Body of pancreas (tissue), 4 donors: ENCODE measurements at places on chromosomes 4 and X. TPM values are rescaled to one million over a fixed set of nuclear protein-coding genes. Genes with fewer than 3 reads are reported as not detected.

The ODAPH gene
- not detected for total RNA-seq

The CCDC110 gene
- total RNA-seq, result 15.3 TPM

The NDNF gene
- 0.66 TPM for total RNA-seq

The PRSS12 gene
- 15.8 TPM for total RNA-seq

The GABRB1 gene
- total RNA-seq, result not detected

The SH2D1A gene
- not detected for total RNA-seq

The ZC4H2 gene
- 6.2 TPM for total RNA-seq

DNA sequence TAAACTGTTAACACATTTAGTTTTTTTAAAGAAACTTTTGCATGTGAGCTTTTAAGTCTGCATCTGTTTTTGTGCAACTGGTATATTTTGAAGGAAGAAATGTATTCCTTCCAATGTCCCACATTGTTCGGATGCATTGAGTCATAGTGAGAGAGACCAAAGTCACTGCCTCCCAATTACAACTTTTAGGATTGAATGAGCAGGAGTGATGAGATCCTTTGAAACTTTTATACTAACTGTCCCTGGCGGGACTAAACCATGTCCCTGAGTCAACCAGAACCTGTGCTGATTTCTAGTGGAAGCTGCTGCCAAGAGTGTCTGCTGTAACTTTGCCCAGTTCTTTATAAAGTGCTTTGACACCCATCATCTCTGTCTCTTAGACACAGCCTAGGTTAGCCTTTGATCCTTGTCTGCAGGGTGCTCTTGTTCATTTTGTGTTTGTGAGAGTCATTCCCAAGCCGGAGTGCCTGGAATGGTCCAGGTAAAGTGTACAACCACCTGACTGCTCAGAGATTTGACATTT lies 122.7 kb downstream of the ZNF518B start:
- no peak overlapping the region for H3K4me3 ChIP-seq
- H3K27ac ChIP-seq, result no peak overlapping the region
- no peaks in the 10 kb centered on the region for H3K36me3 ChIP-seq

- no peak for DNase-seq
- no peaks in the 10 kb centered on the region for H3K36me3 ChIP-seq
- no peak overlapping the region for H3K4me3 ChIP-seq
- no peaks in the 10 kb centered on the region for H3K27me3 ChIP-seq
These were observed 201.9 kb upstream of the MAMLD1 start for GRCh38 chrX:150161193-150161592.

DNA sequence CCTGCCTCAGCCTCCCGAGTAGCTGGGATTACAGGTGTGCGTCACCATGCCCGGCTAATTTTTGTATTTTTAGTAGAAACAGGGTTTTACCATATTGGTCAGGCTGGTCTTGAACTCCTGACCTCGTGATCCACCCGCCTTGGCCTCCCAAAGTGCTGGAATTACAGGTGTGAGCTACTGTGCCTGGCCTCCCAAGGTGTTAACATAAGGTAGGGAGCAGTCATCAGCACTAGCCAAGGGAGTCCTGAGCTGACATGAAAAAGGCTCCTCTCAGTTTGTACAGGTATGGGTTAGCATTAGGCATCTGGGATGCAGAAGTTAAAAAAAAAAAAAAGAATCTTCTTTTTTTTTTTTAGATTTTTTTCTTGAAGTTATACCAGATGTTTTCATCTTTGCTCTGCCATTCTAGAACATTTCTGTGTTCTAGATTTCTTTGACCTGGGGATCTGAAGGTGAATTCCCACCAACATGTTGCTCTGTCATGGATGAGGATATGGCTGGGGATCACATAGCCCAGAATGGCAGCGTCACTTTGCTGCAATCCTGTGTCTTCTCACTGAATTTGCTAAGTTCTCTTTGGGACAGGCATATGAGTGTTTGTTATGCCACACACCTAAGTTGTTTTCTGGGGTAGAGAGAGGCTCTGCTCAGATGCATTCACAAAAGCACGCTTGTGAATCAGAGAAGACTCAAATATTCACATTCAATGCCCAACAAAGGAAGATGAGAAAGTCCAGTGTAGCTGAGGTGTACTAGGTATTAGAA lies 24.4 kb upstream of the PLA2G12A start:
- H3K27me3 ChIP-seq, result no peaks in the 10 kb centered on the region
- H3K36me3 ChIP-seq, result no peaks in the 10 kb centered on the region
- no peak overlapping the region for H3K4me3 ChIP-seq
- DNase-seq, result no peak

GRCh38 chrX:111102636-111103035 lies 6.6 kb downstream of the PAK3 start:
- no peaks in the 10 kb centered on the region for H3K36me3 ChIP-seq
- no peaks in the 10 kb centered on the region for H3K27me3 ChIP-seq
- H3K27ac ChIP-seq, result no peak overlapping the region
- no peak for DNase-seq

DNA sequence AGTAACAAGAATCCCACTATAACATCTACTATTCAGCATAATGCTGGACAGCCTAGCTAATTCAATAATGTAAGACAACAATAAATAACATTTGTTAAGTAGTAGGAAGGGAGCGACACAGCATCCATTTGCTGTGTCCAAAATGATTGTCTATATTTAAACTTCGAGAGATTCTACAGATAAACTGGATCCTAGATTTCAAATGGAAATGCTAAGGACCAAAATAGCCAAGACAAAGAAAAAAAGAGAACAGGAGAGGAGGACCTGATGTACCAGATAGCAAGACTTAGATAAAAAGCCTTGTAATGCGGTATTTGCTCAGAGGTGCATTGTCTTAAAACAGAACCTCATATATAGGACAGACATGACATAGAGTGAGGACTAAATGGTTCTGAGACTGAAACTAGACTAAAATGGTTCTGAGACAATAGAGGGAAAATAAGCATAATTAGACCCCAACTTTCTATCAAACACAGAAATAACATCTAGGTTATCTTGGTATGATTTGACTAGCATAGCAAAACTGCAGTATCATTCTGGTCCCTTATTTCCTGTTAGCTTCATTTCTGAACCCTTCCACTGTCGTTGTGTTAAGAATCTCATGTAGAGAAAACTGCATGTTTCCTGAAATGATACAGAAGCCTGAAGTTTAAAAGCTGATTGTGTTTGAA lies 3.8 kb downstream of the HPGDS start:
- no peaks in the 10 kb centered on the region for H3K4me1 ChIP-seq
- no peak overlapping the region for H3K27ac ChIP-seq
- no peak overlapping the region for H3K4me3 ChIP-seq

- no peak overlapping the region for H3K27ac ChIP-seq
- no peaks in the 10 kb centered on the region for H3K36me3 ChIP-seq
- DNase-seq, result no peak
- no peaks in the 10 kb centered on the region for H3K27me3 ChIP-seq
- H3K4me1 ChIP-seq, result no peaks in the 10 kb centered on the region
- no peak overlapping the region for H3K4me3 ChIP-seq
These were observed 10.6 kb downstream of the ABCD1 start for GRCh38 chrX:153735274-153735673.

DNA sequence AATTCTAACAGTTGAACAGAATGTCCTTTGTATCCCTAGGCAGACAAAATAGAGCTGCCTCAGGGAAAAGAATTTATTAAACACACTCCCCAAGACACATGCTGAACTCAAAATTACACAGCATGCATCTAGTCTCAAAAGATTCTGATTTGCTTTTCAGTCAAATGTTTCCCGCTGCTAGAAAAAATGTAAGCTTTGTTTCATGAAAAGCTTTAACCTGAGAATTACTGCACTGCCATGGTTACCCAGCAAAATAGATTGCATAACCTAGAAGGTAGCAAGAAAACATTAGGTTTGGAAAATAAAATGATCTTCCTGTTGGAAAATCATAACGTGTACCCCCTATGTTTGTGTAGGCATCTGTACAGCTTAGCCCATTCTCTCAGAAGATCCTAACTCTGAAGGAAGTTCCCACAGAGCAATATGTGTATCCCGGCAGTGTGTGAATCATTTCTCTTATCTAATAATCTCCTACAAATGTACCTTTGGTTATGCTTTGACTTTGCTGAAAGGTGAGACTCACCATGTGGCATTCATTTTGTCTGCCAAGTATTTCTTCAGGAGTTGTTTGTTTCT lies 646.9 kb downstream of the STPG2 start:
- DNase-seq, result no peak
- H3K4me1 ChIP-seq, result no peaks in the 10 kb centered on the region
- no peaks in the 10 kb centered on the region for H3K36me3 ChIP-seq
- H3K27me3 ChIP-seq, result no peaks in the 10 kb centered on the region
- no peak overlapping the region for H3K4me3 ChIP-seq

DNA sequence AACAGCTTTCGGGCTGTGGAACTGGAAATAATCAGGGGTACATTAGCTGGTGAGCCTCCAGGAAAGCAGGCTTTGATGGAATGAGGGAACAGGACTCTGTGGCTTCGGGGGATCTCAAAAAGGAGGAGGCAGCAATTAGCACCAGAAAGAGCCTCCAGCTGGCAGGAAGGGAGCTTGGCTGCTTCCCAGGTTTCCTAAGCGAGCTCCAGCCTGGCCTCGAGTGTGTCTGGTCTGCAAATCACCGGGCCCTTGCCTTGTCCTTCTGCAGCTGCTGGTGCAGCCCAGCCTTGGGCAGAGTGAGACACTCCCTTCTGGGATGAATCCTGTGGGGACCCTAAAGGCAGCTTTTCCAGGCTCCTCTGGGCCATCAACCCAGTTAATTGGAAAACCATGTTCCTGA lies 10.7 kb upstream of the PDHA1 start:
- DNase-seq, result no peak
- no peak overlapping the region for H3K4me3 ChIP-seq
- H3K27ac ChIP-seq, result no peak overlapping the region
- H3K27me3 ChIP-seq, result no peaks in the 10 kb centered on the region
- no peaks in the 10 kb centered on the region for H3K4me1 ChIP-seq
- H3K36me3 ChIP-seq, result no peaks in the 10 kb centered on the region

DNA sequence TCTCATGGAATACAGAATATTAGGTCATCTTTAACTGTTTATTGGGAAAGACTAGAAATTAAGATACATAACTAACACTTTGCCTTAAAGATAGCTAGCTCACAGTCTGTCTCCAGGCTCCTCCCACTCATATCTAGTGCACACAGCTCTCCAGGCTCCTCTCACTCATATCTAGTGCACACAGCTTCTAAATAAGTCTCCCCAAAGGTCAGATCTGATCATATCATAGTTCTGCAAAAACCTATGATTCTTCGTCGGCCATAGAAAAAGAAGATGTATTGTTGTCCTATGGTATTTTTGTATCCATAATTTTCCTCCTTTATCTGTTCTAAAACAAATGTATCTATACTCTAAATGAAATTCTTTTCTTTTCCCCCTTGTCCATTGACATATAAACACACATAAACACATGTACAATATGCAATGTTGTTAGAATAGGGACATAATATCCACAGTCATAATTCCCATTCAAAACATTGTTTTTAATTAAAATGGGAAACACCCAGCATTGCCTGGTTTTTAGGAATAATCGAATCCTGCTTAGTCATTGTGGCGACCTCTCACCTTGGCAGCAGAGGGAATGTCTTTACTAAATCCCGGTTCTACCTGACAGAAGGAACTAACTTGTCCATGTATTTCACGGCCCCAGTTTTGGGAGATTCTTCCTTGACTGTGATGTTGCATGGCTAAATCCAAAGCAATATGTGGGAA lies 1282.0 kb downstream of the PCDH7 start:
- no peaks in the 10 kb centered on the region for H3K27me3 ChIP-seq
- DNase-seq, result no peak
- H3K27ac ChIP-seq, result no peak overlapping the region

DNA sequence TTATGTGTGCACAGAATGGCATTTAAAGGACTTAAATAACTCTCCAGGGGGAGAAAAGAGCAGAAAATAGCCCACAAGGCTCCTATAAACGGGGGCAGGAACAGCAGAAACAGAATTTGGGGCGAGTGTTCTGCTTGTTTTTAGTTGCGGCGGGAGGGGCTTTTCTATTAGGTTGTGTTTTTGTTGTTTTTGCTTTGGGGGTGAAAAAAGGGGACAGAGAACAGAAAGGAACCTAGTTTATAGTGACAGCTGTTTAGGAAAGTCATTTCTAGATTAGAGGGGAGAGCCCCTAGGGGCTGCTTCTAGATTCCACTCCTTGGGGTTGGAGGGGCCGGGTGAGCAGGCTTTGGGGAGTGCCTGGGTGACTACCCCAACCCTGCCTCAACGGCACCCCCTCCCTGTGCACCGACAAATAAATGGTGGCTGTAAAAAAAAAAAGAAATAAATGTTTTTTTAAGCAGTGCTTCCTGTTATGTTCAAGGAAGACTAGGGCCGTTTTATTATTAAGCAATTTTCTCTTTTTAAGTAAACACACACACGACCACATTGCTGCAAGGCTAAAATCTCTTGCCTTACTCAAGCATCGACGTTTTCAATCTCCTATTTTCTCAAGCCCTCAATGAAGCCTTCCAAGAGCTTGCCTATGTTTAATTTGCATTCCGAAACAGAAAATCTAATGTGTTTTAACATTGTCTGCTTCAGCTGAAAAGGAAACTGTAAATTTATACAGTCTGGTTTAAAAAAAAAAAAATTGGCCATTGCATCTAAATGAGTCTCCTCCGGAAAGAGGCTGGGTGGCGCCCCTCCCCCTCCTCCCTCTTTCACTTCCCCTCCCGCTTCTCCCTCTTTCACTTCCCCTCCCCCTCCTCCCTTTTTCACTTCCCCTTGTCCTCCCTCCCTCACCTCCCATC lies 123.3 kb upstream of the TBL1X start:
- H3K27me3 ChIP-seq, result no peaks in the 10 kb centered on the region
- peak overlapping the region; percentile 47 for H3K27ac ChIP-seq
- H3K4me3 ChIP-seq, result no peak overlapping the region
- H3K4me1 ChIP-seq, result peaks cover 16% of the 10 kb centered on the region

DNA sequence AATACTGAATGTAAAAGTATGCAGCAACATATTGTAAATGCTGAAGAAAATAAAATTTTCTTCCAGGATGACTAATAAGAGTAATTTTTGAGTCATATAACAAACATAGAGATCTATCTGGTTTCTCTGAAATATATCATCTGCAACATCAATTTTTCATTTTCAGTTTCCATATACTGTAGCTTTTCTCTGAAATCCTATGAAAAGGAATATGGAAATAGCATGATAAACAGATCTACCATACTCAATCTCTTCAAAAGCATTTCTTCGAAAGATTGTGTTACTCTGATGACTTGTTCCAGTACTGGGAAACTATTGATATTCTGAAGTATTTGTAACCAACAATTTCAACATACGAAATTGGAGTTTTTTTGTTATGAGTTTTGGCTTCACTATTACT lies 1156.7 kb downstream of the FAM133A start:
- H3K36me3 ChIP-seq, result no peaks in the 10 kb centered on the region
- DNase-seq, result no peak
- no peaks in the 10 kb centered on the region for H3K27me3 ChIP-seq
- no peak overlapping the region for H3K4me3 ChIP-seq
- no peaks in the 10 kb centered on the region for H3K4me1 ChIP-seq
